ENCODE measurements at places on chromosomes 4 and X.

- no peak for DNase-seq
Measured at GRCh38 chr4:133316909-133317308, 167.8 kb downstream of the PCDH10 start.

- no peak for DNase-seq
Measured at GRCh38 chr4:173834151-173834550, 304.1 kb upstream of the HAND2 start.

DNA sequence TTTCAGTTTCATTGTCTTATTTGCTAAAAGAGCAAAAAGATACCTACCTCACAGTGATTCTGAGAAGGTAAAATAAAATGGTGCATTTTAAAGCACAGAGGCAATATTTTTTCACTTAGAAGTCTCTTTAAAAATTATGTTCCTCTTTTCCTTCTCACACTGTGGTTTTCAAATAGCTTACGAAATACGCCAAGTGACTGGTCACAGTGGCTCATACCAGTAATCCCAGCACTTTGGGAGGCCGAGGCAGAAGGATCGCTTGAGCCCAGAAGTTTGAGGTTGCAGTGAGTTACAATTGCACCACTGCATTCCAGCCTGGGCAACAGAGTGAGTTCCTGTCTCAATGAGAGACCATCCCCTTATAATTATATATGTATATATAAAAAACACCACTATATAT lies 372.6 kb downstream of the FBXO8 start:
- no peak for DNase-seq

- DNase-seq: no peak
Measured at GRCh38 chr4:1115528-1116293, 2.3 kb upstream of the RNF212 start.

- DNase-seq: no peak
Measured at GRCh38 chrX:14884714-14885113, 11.5 kb downstream of the MOSPD2 start.

DNA sequence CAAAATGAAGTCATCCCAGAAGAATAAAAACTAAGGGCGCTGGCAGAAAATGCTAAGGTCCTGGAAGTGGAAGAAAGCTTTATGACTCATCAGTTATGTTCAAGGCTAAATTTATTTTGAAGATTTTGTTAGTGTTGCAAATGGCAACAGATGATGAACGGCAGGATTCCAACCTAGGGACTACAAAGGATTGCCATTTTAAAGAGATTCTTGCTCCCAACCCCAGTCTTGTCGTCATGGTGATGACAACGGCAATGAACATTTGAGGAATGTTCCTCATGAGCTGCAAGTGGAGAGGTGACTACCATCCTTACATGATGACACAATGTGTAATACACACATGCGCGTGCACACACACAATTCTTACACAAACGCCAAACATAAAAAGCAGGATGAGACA lies 54.4 kb upstream of the FTHL17 start:
- DNase-seq: no peak

- DNase-seq: no peak
Measured at GRCh38 chr4:14596028-14596427, 406.3 kb upstream of the CPEB2 start.

DNA sequence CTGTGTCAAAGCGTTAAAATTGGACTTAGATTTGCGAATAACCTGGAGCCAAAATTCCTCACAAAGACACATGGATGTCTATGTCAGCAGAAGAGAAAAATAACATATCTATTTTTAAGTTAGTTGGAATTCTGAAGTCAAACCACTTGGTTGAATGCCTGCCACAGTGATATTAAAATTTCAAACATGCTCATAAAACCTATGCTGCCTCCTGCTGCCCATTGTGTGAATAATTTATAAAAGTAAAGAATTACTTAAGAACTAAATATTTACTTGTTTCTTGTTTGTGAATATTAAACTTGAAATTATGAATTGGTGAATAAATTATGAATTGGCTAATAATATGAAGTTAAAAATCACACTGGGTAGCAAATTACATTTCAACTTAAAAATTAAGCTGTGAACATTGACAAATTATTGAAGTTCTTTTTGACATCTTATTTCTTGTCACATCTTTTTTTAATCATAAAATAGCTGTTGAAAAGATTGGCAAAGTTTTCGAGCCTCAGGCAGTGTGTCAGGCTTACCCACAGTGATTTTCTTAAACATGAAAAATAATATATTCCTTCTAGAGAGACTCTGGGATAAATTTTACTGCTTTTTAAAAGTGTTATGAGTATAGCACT lies 35.4 kb downstream of the FABP2 start:
- DNase-seq: no peak

GRCh38 chrX:72694170-72694569 lies 19.9 kb downstream of the PHKA1 start:
- no peak for DNase-seq

GRCh38 chr4:29900336-29900735 lies 819.8 kb upstream of the PCDH7 start:
- no peak for DNase-seq

- DNase-seq: no peak
Measured at GRCh38 chr4:21885241-21885640, 63.3 kb downstream of the KCNIP4 start.

DNA sequence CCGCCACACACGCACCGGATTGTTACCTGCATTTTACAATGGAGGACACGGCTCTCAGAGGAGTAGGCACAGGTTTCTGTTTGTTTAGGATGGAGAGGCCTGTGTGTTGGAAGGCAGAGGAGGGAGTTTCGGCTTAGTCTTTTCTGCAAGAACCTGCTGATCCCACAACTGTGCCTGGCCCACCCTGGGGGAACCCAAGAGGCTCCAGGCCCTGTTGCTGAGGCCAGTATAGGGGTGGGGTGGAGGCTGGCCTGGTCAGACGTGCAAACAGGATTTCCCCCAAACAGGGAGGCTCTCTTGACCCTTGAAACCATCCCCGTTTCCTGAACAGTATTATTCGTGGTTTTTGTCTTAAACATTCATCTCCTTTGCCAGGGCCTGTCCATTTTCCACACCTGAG lies 772 bp upstream of the SLC49A3 start:
- no peak for DNase-seq

GRCh38 chr4:78337244-78338020 lies 214.1 kb upstream of the ANXA3 start:
- DNase-seq: no peak

GRCh38 chr4:47882228-47882627 lies 32.2 kb downstream of the NFXL1 start:
- no peak for DNase-seq

GRCh38 chrX:154010330-154011087 lies 9.2 kb downstream of the IRAK1 start:
- DNase-seq: no peak

DNA sequence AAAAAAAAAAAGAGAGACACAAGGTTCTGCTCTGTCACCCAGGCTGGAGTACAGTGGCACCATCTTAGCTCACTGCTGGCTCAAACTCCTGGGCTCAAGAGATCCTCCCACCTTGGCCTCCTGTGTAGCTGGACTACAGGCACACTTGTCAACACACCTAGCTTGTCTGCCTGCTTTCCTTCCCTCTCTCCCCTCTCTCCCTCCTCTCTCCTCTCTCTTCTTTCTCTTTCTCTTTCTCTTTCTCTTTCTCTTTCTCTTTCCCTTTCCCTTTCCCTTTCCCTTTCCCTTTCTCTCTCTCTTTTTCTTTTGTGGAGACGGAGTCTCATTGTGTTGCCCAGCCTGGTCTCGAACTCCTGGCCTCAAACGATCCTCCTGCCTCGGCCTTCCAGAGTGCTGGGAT lies 132.1 kb downstream of the DIPK2B start:
- DNase-seq: no peak

DNA sequence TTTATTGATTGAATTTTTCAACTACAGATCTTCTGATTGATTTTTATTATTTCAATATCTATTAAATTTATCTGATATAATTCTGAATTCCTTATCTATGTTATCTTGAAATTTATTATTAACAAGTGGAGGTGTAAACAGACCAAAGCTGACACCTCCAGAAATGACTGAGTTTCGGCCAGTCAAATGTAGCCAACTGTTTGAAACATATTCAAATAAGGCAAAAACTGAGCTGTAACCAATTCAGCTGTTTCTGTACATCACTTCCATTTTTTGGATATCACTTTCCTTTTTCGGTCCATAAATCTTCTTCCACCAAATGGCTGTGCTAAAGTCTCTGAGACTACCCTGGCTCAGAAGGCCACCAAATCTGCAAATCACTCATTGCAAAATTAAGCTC lies 2127.3 kb upstream of the AGA start:
- DNase-seq: no peak

All from stimulated activated CD4-positive, alpha-beta T cell treated with anti-CD3 and anti-CD28 coated beads, Interleukin-12 subunit alpha, Interleukin-12 subunit beta, amount 100 ng/mL, for 48 hours (primary cell).